SW 1271 (cell line): ENCODE measurements at places on chromosomes 11 and 22.

DNA sequence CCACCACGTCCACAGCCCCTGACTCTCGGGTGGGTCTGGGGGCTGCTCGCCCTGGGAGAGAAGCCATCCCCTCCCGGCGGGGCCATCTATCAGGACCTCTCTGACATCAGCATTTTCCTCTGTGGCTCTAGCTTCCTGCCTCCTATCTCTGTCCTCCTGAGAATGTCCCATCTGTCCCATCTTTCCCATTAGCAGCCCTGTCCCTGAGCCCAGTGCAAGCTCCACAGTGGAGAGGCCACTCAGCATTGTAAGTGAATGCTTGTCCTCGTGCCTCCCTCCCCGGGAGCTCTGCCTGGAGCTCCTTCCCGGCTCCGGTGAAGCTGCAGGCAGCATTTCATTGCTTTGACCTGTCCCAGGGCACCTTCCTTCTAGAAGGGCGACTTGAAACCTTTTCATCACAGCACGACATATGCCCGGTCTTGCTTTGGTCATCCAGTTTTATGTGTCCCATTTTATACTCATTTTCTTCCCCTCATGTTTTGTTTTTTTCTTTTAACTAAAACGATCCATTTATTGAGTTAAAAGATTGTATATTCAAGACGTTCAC, 49.7 kb downstream of the RTN4R start:
- DNase-seq, result no peak

GRCh38 chr11:1402355-1403077, 12.8 kb downstream of the BRSK2 start:
- DNase-seq, result no peak

DNA sequence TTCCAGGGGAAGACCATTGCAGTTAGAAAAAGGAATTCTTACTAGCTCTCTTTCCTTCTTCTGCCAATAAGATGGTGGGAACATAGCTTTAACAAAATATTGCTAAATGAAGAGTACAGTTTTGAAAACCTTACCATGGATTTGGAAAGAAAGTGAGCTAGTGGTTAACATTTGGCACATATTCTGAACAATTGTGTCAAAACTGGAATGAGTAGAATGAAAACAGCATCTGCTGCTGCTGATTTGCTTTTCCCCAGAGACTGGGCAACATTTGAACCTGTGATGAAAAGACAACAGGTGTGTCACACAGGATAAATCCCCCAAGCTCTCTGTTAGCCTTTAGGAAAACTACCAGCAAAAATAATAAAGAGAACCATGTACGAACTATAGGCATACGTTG, 761.4 kb downstream of the KCNA4 start:
- DNase-seq, result no peak

DNA sequence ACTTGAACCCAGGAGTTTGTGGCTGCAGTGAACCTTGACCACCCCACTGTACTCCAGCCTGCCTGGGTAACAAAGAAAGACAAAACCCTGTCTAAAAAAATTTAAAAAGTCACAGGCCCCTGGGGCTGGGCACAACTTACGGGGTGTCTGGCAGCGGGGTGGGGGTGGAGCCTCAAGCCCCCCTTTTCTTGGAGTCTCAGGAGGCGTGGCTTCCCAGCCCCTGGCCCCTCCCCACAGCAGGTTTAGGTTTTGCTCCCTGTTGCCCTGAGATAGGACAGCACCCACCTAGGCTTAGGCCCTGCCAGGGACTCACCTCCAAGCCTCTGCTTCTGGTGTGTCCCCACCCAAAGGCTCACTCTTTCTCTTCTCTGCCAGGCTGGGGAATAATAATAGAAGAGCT, 22.4 kb downstream of the MGAT3 start:
- DNase-seq, result no peak

DNA sequence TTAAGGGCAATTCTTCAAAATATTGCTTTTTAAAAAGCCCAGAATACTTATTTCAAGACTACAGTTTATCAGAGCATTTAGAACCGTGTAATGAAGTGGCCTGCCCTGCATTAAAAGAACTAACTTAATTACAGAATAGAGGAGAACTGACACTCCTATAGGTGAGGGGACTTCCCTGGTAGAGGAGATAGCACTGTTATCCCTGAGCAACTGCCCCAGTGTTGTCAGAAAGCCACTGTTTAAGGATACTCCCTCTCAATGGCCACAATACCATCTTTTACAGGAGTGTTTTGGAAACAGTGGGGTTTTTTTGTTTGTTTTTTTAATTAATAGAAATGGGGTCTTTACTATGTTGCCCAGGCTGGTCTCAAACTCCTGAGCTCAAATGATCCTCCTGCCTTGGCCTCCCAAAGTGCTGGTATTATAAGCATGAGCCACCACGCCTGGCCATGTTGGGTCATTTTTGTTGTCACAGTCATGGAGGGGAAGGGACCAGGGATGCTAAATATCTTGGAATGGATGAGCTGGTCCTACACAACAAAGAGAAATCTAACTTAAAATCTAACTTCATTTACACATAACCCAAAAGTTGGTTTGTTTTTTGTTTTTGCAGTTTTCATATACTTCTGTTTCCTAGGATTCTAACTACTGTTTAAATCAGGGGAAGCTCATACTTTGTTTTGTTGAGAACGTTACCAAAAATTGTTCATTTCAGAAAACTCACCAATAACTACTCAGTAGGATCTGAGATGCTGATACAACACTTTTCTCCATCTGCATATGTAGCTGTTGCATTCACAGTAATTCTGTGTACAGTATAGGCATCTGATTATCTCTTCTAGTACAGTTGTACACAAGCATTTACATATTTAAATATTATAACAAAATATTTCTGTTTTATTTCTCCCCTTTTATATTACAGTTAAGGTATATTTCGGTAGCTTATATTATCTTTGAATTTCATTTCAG, 8.1 kb downstream of the RPL27A start:
- no peak for DNase-seq
